ENCODE measurements at places on chromosomes 5 and 9. TPM values are rescaled to one million over a fixed set of nuclear protein-coding genes. Genes with fewer than 3 reads are reported as not detected.

DNA sequence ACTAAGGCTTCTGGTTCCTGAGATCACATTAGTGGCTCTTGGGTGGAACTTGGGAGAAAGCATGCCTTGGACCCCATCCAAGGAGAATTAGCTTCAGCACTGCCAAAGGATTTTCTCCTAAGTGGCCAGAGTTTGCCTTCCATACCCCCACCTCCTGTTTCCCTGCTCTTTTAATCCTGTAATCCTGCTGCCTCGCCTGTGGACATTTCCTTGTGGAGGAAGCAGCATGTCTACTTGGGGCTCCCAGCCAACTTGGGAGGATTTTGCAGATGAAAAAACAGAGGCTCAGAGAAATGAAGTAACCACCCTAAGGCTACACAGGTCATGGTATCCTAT is 1.6 kb downstream of the ARSI start:
- no peak for DNase-seq
- H3K27ac ChIP-seq, result no peak overlapping the region
- H3K36me3 ChIP-seq, result no peaks in the 10 kb centered on the region
- H3K27me3 ChIP-seq, result peaks cover 14% of the 10 kb centered on the region
- H3K4me1 ChIP-seq, result no peaks in the 10 kb centered on the region

DNA sequence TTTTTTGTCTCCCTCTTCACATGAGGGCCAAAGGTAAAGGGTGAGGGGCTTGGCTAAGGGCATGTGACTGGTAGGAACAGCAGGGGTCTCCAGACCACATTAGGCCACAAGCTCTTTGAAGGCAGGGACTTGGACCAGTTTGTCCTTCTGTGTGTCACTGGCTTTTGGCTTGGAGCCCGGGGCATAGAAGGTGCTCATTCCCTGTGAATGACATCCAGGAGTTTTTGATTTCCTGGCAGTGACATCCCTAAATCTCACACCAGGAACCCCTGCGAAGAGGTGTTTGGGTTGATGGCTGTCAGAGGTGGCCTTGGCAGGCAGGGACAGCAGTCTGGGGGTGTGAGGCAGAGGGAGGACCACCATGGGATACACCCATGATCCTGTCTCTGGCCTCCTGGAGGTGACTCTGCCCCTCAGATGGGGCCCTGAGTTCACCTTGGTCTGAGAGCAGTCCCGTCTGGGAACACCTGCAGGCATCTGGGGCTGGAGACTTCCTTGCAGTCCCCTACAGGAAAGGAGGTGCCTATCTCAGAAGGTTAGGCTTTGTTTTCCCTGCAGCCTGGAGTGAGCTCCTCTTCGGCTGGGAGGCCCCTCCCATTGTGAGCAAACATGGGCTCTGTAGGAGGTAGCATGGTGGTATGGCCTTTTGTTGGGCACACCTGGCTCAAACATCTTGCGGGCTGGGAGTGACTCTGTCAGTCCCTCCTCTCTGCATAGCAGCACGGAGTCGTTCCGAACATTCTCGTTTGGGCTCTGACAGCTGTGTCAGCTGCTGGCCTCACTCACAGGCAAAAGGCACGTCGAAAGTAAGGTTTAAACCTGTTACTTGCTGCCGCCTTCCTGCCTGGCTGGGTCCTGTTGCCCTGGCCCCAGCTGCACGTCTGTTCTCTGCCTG is 38.6 kb upstream of the PITX1 start:
- H3K36me3 ChIP-seq, result no peaks in the 10 kb centered on the region
- no peak overlapping the region for H3K4me3 ChIP-seq
- H3K4me1 ChIP-seq, result no peaks in the 10 kb centered on the region
- H3K27me3 ChIP-seq, result no peaks in the 10 kb centered on the region
- H3K27ac ChIP-seq, result no peak overlapping the region

- no peak overlapping the region for H3K4me3 ChIP-seq
- H3K27ac ChIP-seq, result no peak overlapping the region
- H3K4me1 ChIP-seq, result no peaks in the 10 kb centered on the region
- no peaks in the 10 kb centered on the region for H3K27me3 ChIP-seq
These were observed 21.5 kb downstream of the TNFSF8 start for GRCh38 chr9:114908805-114909448.

- H3K27me3 ChIP-seq, result no peaks in the 10 kb centered on the region
- H3K4me1 ChIP-seq, result no peaks in the 10 kb centered on the region
- H3K36me3 ChIP-seq, result no peaks in the 10 kb centered on the region
These were observed 61.2 kb downstream of the VAV2 start for GRCh38 chr9:133930682-133931485.

GRCh38 chr9:76720245-76720644 is 44.0 kb upstream of the PCA3 start:
- H3K36me3 ChIP-seq, result no peaks in the 10 kb centered on the region
- no peak overlapping the region for H3K27ac ChIP-seq
- no peak overlapping the region for H3K4me3 ChIP-seq
- DNase-seq, result no peak
- peaks cover 10% of the 10 kb centered on the region for H3K4me1 ChIP-seq

DNA sequence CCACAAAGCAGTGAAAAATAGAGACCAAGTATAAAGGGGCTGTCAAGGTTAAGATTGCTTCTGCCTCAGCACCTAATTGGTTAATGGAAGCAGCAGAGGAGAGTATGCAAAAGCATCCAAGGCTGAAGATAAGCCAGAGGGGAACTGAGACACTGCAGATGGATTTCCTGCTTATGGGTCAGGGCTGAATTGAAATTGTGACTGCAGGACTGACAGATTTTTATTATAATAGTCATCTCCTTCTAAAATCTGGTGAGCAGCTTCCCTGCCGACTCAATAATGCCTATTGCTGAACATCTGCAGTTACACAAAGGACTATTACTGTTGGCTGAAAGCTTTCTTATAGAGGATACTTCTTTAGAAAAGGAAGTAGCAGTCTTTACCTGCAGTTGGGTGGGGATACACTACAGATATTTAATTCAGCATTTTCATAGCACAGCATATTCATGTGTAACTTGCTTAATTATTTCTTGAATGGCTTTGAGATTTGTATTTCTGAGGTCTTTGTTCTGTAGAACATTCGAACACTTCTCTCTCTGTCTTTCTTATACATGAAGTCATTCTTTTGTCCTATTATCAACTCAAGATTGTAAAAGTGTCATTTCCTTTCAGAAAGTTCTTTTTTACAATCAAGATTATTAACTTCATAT is 363.0 kb upstream of the RIOK2 start:
- H3K4me3 ChIP-seq, result no peak overlapping the region
- no peaks in the 10 kb centered on the region for H3K36me3 ChIP-seq
- no peak for DNase-seq
- no peaks in the 10 kb centered on the region for H3K4me1 ChIP-seq
- H3K27me3 ChIP-seq, result no peaks in the 10 kb centered on the region
- no peak overlapping the region for H3K27ac ChIP-seq

- H3K27me3 ChIP-seq, result no peaks in the 10 kb centered on the region
- no peak for DNase-seq
- H3K4me3 ChIP-seq, result no peak overlapping the region
- no peak overlapping the region for H3K27ac ChIP-seq
- no peaks in the 10 kb centered on the region for H3K36me3 ChIP-seq
- H3K4me1 ChIP-seq, result no peaks in the 10 kb centered on the region
These were observed 554.8 kb upstream of the MEF2C start for GRCh38 chr5:89437450-89438435.

GRCh38 chr9:130995086-130996011 is 13.6 kb upstream of the LAMC3 start:
- DNase-seq, result no peak
- H3K36me3 ChIP-seq, result no peaks in the 10 kb centered on the region
- no peaks in the 10 kb centered on the region for H3K27me3 ChIP-seq
- H3K4me3 ChIP-seq, result no peak overlapping the region
- peaks cover 10% of the 10 kb centered on the region for H3K4me1 ChIP-seq

- H3K36me3 ChIP-seq, result no peaks in the 10 kb centered on the region
- no peak for DNase-seq
- no peak overlapping the region for H3K4me3 ChIP-seq
These were observed 13.6 kb downstream of the AKNA start for GRCh38 chr9:114373960-114374730.

DNA sequence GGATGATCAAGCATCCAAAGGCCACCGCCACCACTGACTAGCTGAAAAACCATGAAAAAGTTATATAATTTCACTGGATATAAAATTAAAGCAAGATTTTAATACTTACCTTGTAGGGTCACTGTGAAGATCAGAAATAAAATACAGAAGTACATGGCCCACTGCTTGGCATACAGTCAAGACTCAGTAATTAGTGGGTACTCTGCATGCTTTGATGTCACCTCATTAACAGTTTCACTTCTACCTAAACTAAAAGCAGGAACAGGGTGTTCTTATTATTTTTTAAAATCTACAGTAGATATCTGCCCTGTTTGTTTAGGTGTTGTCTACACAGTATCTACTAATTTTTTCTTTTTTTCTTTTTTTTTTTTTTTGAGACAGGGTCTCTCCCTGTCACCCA is 66.4 kb downstream of the NFIB start:
- H3K27me3 ChIP-seq, result no peaks in the 10 kb centered on the region
- no peak overlapping the region for H3K27ac ChIP-seq
- H3K4me1 ChIP-seq, result peaks cover 23% of the 10 kb centered on the region
- H3K4me3 ChIP-seq, result no peak overlapping the region
- H3K36me3 ChIP-seq, result no peaks in the 10 kb centered on the region
- no peak for DNase-seq

DNA sequence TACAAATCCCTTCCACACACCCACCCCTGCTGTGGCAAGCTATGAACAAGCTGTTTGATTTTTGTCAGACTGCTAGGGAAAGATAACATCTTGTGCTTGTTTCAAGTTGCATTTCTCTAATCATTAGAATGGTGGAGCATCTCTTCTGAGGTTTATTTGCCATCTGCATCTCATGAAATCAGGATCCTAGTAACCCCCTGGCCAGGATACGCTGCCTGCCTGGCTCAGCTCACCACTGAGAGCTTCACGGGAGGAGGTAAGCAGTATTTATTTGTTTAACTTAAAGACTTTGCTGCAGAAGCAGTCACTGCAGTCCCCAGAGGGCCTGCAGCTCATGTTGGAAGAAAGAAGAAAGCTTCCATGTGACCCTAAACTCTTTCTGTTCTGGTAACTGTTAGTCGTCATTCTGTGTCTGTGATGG is 83.3 kb upstream of the CXCL14 start:
- DNase-seq, result no peak
- H3K27me3 ChIP-seq, result no peaks in the 10 kb centered on the region
- no peaks in the 10 kb centered on the region for H3K36me3 ChIP-seq
- H3K4me3 ChIP-seq, result no peak overlapping the region
- no peak overlapping the region for H3K27ac ChIP-seq

DNA sequence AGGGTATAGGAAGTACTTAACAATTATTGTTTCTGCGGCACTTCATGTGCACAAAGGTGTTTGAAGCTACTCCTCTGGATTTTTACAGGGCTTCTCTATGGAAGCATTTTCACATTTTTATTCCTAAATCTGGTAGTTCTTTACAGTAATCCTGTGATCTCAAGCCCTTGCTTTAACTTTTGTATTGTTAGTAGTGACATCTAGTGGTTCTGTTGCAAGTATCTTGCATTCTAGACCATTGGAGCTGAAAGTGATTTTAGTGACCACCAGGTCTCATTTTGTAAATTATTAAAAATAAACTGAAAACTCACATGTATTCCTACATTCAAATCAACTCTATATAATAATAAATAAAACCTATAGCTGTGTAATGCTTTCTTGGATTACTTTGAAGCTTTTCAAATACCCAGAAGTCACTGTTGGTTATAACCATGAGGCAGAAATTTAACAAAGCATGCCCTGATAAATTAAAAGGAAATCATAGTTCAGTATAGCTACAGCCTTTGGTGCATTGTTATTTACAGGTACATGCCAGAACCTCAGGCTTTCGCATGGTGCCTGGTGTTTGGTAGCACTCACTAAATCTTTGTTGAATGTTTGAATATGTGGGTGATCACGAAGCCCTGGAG is 18.9 kb downstream of the RPS23 start:
- H3K36me3 ChIP-seq, result no peaks in the 10 kb centered on the region
- DNase-seq, result no peak
- H3K4me3 ChIP-seq, result no peak overlapping the region
- H3K27me3 ChIP-seq, result no peaks in the 10 kb centered on the region
- H3K27ac ChIP-seq, result no peak overlapping the region

GRCh38 chr5:37835380-37835973 is 4.4 kb downstream of the GDNF start:
- no peak for DNase-seq
- peaks cover 65% of the 10 kb centered on the region for H3K27me3 ChIP-seq
- no peaks in the 10 kb centered on the region for H3K36me3 ChIP-seq
- H3K4me3 ChIP-seq, result no peak overlapping the region
- peaks cover 17% of the 10 kb centered on the region for H3K4me1 ChIP-seq
- no peak overlapping the region for H3K27ac ChIP-seq

GRCh38 chr5:14066326-14066725 is 76.8 kb upstream of the TRIO start:
- no peak for DNase-seq
- no peaks in the 10 kb centered on the region for H3K27me3 ChIP-seq
- no peak overlapping the region for H3K27ac ChIP-seq
- no peak overlapping the region for H3K4me3 ChIP-seq

GRCh38 chr5:32057187-32058096 is 116.7 kb downstream of the GOLPH3 start:
- no peak overlapping the region for H3K27ac ChIP-seq
- DNase-seq, result no peak
- H3K36me3 ChIP-seq, result no peaks in the 10 kb centered on the region

- H3K4me1 ChIP-seq, result peaks cover 11% of the 10 kb centered on the region
- H3K36me3 ChIP-seq, result no peaks in the 10 kb centered on the region
- DNase-seq, result no peak
- no peak overlapping the region for H3K27ac ChIP-seq
- H3K4me3 ChIP-seq, result no peak overlapping the region
- peaks cover 12% of the 10 kb centered on the region for H3K27me3 ChIP-seq
These were observed 103.2 kb upstream of the LMX1B start for GRCh38 chr9:126510564-126510963.

DNA sequence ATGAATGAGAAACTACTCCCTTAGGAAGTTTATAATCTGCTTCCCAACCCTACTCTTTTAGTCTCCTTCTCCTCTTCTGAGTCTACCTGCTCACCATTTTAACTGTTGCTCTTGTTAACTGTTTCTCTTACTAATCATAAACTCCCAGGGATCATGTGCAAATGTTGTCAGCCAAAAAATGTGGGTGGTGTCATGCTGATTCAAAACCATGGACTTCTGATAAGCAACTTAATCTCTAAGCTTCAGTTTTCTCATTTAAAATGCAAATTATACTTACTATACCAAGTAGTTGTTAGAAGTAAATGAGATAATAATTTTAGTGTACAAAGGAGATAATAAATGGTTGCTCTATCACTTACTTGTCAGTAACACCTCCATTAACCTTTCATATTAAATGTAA is 45.9 kb upstream of the TLX3 start:
- no peaks in the 10 kb centered on the region for H3K36me3 ChIP-seq
- H3K4me3 ChIP-seq, result no peak overlapping the region
- no peak overlapping the region for H3K27ac ChIP-seq
- DNase-seq, result no peak

CER1 gene
- total RNA-seq, result not detected

ROR2 gene
- total RNA-seq, result 12.7 TPM

CCDC171 gene
- 1.5 TPM for total RNA-seq

PCDH12 gene
- total RNA-seq, result 16.0 TPM

PCDHB2 gene
- 1.5 TPM for total RNA-seq

TMEM171 gene
- total RNA-seq, result not detected

SIGMAR1 gene
- 78.2 TPM for total RNA-seq

CNTFR gene
- total RNA-seq, result 2.2 TPM

OCLN gene
- 1.6 TPM for total RNA-seq

All from adrenal gland (tissue), 19 donors.